ENCODE measurements at places on chromosomes 11 and 22.
A peak's percentile ranks its signal among the peaks of the same experiment; 100 is the strongest.

DNA sequence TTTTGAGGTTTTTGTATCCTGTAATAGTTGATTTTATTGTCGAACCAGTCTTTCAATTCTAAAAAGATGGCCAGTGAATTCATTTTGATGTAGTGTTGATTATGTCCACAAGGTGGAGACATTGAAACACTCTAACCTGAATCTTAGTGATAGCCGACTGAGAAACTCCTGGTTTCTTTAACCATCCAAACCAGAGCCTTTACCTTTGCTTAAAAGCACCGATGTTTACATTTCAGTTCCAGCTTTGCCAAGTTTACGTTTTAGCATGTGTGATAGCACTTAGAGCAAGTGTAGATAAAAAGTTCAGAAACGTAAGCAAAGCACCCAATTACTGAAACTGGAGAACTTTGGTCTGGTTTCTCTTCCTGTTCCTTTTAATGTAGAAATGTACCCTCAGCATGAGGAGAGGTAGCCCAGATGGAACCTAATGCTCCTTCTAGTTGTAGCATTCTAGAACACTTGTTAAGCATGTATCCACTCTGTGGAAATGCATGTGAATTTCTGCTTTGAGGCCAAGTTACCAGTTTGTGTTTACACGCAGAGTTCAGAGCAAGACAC, 208.6 kb downstream of the DBX1 start:
- no peak for DNase-seq

DNA sequence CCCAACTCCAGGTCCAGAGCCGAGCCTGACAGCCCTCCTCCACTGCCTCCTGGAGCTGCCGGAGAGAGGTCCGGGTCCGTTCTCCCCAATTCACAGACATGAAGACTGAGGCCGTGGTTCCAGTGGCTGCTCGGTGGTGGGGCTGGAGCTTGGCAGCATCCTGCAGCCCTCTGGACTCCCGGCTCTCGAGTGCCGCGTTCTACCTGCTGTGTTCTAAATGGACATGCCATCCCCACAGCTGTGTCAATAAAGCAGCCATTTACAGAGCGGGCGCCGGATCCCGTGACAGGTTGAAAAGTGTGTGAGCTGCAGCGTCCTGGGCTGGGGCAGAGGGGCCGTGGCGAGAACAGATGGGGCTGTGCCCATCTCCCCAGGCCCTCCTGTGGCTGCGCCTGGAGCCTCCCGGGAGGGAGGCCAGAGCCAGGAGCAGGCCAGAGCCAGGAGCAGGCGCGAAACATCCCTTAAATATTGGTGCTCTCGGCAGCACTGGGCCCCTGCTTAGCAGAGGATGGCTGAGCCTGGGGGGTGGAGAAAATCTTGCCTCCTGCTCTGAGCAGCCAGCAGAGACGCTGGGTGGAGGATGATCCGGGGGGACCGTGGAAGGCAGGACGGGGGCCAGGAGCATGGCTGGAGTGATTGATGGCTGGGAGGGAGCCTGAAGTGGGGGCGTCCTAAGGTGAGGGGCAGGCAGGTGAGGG, 46.2 kb downstream of the FLRT1 start:
- no peak for DNase-seq

- no peak for DNase-seq
Observed at GRCh38 chr22:19929586-19930550, 11.7 kb upstream of the COMT start.

DNA sequence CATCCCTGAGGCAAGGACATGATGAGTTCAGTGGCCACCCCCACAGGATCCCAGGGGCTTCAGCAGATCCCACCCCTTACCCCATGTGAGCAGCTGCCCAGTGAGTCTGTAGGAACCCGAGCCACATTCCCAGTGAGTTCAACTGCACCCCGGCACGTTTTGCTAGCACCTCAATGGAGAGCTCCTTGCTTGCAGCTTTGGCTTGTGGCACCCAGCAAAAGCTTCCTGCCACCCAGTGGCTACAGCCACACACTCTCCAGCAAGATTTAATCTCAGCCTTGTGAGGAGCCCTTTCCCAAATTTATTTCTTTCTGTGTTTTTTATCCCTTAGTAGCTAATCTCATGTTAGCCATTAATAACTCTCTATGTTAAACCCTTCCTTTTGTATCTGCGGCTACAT, 4.0 kb downstream of the SAA1 start:
- DNase-seq: no peak

DNA sequence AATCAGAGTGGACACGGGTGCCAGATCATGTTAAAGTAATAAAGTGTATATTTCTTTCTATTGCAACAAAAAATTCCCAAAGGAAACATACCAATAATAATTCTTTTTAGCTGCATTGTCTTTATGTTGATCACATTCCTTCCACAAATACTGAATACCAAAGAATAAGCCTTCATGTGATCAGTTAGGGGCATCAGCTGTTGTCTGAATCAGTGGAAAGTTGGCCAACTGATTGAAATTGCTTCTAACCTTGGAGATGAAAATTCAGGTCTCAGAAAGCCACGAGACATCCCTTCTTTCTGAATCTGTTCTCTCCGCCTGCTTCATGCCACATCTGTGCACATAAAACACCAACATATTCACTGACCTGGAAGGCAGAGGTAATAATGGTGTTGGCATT, 785.2 kb downstream of the KCNA4 start:
- no peak for DNase-seq

DNA sequence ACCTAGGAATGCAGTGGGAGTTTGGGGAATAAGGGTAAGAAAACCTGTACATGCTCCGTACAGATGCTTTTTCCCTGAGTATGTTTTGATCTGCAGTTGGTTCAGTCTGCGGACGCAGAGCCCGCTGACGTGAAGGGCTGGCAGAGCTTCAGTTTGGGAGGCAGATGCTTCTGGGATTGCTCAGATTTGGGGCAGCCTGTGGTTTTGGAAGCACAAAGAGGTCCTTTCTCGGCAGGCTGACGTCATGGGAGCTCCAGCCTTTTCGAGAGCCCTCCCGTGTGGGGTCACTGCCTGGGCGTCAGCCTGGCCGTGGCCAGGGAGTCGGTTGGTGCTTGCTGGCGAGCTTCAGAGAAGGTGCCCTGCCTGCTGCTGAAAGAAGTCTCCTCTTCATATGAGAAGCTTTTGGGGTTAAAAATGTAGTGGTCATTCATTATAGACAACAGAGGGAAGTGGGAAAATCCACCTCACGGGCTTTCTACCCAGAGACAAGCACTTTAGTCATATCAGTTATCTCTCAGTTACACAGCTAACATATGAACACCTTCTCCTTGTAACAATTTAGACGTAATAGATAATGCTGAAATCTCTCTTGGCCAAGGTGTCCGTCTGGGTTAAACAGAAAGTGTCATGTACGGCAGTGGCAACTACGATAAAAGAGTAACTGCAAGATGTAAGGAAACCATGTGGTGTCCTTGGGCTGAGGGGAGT, 26.8 kb downstream of the TPCN2 start:
- DNase-seq: no peak

DNA sequence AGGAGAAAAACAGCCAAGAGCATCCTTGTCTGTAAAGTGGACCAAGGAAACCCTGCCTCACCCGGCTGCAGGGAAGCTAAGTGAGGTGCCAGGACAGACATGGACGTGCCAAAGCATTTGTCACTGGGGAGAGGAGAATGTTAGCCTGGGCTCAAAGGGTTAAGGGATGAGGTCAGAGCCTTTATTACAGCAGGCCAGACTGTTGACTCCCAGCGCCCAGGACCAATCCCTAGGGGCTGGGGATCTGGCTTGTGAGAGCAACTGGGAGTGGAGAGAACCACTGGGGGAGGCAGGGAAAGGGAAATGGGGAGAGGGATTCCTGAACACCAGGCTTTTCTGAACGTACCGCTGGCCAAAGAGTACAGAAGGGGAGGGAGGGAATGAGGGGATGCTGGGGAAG, 2.6 kb downstream of the CHRM1 start:
- DNase-seq: no peak

DNA sequence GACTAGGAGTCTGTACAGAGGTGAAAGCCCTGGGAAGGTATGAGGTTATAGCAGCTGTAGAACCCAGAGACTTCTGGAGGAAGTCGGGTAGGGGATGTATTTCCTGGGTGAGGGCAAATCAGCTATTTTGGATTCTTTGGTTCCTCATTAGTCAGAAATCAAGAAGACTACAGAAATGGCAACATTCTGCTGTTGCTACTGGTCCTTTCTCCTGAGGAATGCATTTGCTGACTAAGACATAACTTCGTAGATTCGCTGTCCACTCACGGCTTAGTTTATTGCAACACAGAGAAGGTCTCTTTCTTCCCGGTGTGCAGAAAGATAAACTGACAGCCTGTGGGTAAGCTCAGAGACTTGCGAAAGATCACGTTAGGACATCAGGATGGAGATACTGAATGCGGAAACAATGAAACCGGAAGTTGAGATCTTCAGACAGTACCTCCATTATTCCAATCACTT, 25.3 kb upstream of the SESN3 start:
- DNase-seq: no peak

- DNase-seq: no peak
Observed at GRCh38 chr11:73194034-73194507, 24.0 kb upstream of the P2RY2 start.

DNA sequence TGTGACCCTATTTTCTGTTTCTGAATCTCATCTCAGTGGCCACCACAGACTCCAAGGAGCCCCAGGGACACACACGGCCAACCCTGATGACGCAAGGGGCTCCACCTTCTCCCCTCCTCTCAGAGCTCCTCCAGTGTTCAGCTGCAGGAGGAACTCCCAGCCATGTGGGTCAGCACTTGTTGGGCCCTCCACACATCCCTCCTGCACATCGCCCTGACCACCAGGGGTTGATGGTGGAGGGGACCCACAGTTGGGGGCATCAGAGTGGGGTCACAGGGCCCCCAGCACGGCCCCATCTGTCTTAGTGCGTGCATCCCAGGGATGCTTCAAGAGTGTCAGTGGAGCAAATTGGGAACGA, 499.6 kb downstream of the BRD1 start:
- DNase-seq: no peak

DNA sequence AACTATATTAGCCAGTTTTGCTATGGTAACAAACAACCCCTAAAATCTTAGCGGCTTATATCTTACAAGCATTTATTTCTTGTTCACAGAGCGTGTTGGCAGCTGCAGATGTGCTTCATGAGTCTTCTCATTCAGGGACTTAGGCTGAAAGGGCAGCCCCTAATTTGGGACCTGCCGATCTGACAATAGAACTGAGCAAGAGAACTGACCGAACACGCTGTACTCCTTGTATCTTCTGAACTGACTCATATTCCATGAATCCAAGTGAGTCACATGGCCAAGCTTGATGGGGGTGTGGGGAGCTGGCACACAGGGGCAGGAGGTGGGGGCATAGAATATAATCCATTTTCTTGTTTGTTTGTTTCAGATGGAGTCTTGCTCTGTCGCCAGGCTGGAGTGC, 481.7 kb upstream of the CADM1 start:
- DNase-seq: no peak

DNA sequence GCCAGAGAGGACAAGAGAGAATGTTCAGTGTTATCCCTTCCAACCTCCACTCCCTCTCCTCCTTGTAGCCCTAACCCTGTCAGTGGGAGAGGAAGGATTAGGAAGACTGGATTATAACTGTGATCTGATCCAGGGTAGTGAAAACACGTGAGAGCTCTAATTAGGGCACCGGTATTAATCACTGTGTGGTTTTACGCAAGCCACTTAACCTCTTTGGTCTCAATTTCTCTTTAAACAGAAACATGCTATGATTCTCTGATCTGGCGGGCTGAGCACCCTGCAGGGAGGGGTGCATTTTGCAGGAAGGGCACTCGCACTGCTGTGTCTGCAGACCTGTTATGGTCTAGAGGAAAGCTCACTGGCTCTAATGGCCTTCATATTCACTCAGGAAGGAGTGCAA, 11.5 kb downstream of the RPL27A start:
- DNase-seq: no peak

- DNase-seq: no peak
Observed at GRCh38 chr11:64090806-64091516, 55.2 kb downstream of the FLRT1 start.

DNA sequence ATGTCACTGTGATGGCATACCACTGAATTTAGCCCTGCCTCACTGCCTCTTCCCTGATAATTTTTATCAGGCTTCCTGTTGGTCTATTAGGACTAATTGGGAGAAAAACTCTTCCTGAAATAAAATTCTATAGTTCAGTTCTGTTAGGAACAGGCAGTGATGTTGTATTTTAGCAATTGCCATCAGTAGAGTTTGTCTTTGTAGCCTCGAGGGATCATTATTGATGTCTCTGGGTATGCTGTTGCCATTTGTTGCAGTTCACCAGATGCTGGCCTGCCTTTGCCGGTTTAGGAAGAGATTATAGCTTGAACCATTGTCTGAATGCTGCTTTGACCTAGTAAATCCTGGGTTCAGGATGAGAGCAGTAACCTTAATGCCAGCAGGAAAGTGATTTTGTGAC, 41.0 kb downstream of the KDM2A start:
- DNase-seq: no peak

DNA sequence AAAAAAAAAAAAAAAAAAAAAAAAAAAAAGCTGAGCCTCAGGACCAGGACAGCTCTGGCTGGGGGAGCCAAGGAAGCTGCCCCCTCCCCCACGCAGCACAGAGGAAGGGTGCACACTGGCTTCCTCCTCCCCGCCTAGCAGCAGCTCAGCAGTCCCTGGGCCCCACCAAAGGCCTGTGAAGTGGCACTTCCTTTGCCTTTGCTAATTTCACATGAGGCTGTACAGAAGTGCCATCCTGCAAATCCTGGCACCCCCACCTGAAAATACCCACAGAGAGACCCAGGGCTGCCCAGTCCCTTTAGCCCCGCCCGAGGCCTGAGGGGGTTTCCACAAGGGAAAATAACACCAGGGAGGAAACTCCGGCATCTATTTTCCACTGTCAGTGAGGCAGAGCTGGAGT, 3.9 kb downstream of the RHOG start:
- DNase-seq: peak; percentile 40

GRCh38 chr11:11125618-11126017, 227.4 kb downstream of the CSNK2A3 start:
- no peak for DNase-seq

GRCh38 chr22:49767355-49768062, 60.2 kb downstream of the BRD1 start:
- peak; percentile 10 for DNase-seq

- no peak for DNase-seq
Observed at GRCh38 chr22:23095733-23096342, 25.5 kb downstream of the GNAZ start.

DNA sequence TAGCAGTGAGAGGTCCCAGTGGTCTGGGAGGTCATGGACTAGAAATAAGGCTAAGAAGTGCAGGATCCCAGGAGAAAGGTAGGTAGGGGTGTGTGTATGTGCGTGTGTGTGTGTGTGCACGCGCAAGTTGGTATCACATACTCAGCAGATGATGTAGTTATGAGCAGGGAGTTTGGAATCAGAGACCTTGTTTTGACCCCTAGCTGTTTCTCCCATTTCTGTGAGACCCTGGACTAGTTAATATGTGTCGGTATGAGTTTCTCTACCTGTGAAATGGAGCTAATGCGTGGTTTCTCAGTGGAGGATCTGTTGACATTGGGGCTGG, 1.3 kb downstream of the SERPING1 start:
- no peak for DNase-seq
